Activated B cell treated with CpG ODN at 0.5 μM for 24 hours (primary cell): ENCODE measurements at places on chromosomes 7 and 10. TPM values are rescaled to one million over a fixed set of nuclear protein-coding genes. Genes with fewer than 3 reads are reported as not detected.

DNA sequence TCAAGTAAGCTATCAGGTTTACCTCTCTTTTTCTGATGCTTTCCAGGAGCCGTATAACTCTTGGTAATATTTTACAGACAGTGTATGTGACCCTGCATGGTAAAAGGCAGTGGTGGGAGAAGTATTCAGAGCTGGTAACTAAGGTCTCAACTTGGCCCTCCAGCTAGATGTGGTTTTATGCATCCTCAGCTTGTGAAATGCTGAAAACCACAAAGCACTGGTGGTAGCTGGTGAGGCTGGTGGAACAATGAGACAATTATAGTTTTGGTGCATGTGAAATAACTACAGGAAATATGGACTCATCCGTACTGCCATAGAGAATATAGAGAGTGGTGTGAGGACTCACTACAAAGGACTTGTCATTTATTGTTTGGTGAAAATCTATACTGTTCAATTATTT lies 383.0 kb upstream of the PCDH15 start:
- no peak for DNase-seq

DNA sequence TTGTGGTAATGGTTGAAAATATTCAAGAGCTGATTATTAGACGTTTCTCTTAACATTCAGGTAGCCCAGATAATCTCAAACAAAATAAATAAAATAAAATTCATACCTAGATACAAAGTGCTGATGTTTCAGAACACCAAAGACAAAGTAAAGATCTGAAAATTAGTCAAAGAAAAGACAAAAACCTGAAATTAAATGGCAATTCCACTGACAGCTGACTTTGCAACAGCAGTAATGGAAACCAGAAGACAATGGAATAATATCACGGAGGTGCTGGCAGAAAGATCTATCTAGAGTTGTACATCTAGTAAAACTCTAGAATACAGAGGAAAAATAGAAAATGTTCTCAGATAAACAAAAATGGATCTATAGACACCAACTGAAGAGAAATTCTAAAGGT lies 58.0 kb upstream of the IKZF1 start:
- DNase-seq, result no peak

DNA sequence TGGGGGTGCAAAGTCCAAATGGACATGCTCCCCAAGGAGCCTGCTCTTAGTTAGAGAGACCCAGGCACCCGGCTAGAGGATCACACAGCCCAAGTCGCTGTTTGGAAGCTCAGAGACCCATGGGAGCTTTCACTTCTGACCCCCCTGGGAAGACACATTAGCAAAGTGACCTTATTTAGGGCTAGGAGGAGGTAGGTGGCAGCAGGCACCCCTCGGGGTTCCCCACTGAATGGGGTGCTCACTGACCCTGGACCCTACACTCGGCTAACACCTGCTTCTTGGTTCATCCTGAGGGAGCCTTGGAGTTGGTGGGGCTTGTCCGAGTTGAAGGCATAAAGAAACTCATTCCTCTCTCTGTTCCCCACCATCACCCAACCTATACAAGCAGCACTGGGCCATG lies 27.1 kb upstream of the HABP2 start:
- no peak for DNase-seq

DNA sequence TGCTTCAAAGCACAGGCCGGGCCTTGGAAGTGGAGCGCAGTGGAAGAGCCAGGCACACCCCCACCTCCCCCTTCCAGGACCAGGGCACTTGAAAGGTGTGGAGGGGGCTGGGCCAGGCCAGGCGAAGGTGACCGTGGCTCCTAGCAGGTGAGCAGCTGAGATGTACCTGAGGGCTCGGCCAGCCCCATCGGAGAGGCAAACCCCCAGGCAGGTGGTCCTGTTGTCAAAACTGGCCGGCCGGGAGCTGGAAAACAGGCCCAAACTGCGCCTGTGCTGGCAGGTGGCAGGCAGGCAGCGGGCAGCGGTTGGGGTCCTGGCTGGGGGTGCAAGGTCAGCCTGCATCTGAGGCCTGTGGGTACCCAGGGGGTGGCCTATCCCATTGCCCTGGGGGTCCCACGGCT lies 96.4 kb upstream of the DNAAF5 start:
- DNase-seq, result no peak

GRCh38 chr10:98365406-98366061 lies 49.4 kb downstream of the PYROXD2 start:
- no peak for DNase-seq

- DNase-seq, result no peak
Measured at GRCh38 chr7:155820788-155821187, 8.5 kb upstream of the SHH start.

DNA sequence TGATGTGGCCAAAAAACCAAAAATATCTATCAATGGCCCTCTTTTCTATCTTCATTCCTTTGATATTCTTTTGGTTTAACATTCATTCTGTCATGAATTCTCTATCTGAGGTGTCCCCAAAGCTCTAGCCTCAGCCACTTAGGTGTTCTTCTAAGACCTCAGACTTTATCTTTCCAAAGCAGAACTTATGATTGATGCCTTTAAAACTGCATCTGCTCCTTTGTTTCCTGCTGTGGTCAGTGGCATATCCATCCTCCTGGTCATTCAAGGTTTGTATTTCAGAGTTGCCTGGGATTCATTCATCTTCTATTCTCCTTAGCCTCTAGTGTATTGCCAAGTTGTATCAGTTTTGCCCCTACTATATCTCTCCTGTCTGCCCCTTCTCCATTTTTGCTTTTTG lies 30.6 kb downstream of the FHIP2A start:
- DNase-seq, result no peak

DNA sequence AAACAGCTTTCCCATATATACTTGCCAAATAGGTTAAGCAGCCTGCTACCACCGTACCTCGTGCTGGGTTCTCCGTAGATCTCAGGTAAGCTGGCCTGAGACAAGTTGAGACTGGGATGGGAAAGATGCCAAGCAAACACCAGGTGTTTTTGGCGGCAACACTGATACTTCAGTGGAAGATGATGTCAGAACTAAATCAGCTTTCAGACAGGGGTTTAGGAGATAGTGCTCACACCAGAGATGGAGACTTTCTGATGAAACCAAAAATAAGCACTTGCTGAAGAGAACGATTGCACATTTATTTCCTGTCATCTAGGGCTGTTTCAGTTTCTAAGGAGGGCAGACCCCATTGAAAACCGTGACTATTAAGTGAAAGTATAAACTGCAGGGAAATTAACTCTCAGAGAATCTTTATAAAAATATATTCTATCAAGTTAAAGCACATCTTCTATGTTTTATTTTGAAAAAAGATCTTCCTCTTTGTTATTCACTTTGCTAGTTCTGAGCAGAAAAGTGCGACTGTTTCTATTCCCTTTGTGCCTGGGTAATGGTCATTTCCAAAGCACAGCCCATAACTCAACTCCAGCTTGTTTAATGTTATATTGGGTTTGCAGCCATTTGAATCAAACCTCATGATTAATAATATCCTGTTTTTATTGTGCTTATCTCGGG lies 149.9 kb downstream of the CPED1 start:
- DNase-seq, result peak; percentile 26

GRCh38 chr7:150909200-150909995 lies 57.1 kb downstream of the AOC1 start:
- DNase-seq, result no peak

- no peak for DNase-seq
Measured at GRCh38 chr7:140262242-140262903, 85.6 kb upstream of the KDM7A start.

DNA sequence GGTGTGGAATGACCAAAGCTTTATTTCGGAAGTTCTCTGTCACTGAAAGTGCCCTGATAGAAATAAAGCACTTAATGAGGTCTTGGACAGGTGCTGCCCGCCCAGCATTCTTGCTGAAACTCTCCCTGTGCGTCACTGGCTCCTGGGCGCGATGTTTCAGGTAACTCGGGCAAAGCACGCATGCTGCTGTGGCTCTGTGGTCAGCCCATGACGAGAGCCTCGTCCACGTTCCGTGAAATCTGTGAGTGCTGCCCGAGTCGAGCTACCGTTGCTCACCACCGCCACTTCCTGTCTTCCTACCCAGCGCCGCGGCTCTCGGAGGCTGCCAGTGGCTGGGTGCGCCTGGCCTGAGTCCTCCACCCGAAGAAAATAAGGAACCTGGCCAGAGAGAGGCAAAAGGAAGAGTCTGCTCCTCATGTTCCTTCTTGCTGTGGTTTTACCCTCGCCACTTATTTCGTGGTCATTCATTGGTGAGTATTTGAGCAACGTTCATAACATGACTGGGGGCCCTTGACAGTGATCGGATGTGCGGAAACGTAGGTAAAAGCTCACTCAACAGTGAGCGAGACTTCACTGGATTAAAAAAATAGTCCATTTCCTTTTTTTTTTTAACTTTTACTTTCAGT lies 95.5 kb downstream of the MAP3K8 start:
- peak; percentile 78 for DNase-seq

DNA sequence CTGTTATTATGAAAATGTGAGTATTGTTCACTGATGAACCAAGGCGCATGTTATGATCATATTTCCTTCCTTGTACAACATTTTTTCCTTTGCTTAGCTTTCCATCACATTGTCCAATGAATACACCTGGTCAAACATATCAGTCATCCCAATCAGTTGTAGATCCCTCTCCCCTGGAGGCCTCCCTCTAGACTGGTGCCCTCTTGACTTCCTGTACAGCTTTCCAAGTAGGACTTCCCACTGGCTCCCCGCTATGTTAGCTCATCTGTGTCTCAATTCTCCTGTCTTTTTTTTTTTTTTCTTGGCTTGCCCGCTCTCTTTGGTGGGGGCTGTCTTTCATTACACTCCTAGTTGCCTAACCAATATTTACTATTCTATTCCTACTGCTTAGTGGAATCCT lies 214.2 kb upstream of the NPY start:
- no peak for DNase-seq

The TBX20 gene
- total RNA-seq, result 0.10 and 0.11 TPM in 2 replicates

The NEUROD6 gene
- total RNA-seq, result not detected in 2 replicates

The SFRP4 gene
- total RNA-seq, result not detected in 2 replicates

The NUTM2B gene
- total RNA-seq, result 0.80 and 1.2 TPM in 2 replicates

The CFAP43 gene
- 0.22 TPM in 1 of 2 replicates, not detected in the other for total RNA-seq

The ARHGEF5 gene
- 6.4 and 7.4 TPM in 2 replicates for total RNA-seq

The ZNF503 gene
- not detected in 2 replicates for total RNA-seq

The CYREN gene
- 78.2 and 79.3 TPM in 2 replicates for total RNA-seq

The TMEM273 gene
- total RNA-seq, result 6.7 and 8.5 TPM in 2 replicates

The GOLGA7B gene
- total RNA-seq, result 0.04 TPM in 1 of 2 replicates, not detected in the other

The FAM25G gene
- total RNA-seq, result 1.2 TPM in 1 of 2 replicates, not detected in the other

The PRF1 gene
- total RNA-seq, result 0.53 and 0.61 TPM in 2 replicates

The SCART1 gene
- 2.8 TPM in 2 replicates for total RNA-seq
